Type B pancreatic cell (in vitro differentiated cells): ENCODE measurements at places on chromosomes 16 and 17. TPM values are rescaled to one million over a fixed set of nuclear protein-coding genes. Genes with fewer than 3 reads are reported as not detected.

The GLTPD2 gene
- total RNA-seq: 4.7 and 9.8 TPM in 2 replicates

DNA sequence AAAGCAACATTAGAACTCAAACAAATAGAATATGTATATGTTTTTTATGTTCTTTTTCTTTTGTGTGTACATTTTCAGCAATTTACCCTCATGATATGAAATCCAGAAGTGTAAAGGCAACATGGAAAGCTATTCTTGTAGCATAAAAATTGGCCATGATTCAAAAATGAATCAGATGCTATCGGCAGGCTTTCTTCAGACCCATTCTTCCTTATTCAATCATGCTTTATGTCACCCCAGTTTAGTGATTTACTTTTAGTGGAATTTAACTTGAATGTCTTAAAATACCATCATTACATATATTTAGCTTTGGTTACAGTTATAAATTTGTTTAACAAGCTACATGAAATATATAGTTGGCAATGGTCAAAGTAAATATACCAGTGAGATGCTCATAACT is 21.4 kb upstream of the SMIM36 start:
- DNase-seq: no peak

The SHCBP1 gene
- total RNA-seq: 5.4 and 12.7 TPM in 2 replicates

- no peak for DNase-seq
Measured at GRCh38 chr16:4613636-4614570, 785 bp downstream of the UBALD1 start.

The TNFSF13 gene
- total RNA-seq: 2.4 and 3.5 TPM in 2 replicates

The PTRH2 gene
- 23.1 and 25.9 TPM in 2 replicates for total RNA-seq

DNA sequence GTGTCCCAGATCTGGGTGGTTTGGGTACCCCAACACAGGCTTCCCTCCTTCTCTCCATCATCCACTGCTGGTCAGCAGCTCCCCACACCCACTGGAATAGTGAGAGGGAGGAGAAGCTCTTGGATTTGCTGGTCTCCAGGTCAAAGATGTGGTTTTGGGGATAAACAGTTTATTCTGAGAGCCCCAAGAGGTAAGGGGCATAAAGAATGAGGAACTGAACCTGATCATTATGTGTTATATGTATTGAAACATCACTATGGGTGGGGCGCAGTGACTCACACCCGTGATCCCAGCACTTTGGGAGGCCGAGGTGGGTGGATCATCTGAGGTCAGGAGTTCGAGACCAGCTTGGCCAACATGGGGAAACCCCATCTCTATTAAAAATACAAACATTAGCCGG is 3.9 kb downstream of the DPEP2 start:
- DNase-seq: no peak

The EIF5A gene
- 454 and 510 TPM in 2 replicates for total RNA-seq

DNA sequence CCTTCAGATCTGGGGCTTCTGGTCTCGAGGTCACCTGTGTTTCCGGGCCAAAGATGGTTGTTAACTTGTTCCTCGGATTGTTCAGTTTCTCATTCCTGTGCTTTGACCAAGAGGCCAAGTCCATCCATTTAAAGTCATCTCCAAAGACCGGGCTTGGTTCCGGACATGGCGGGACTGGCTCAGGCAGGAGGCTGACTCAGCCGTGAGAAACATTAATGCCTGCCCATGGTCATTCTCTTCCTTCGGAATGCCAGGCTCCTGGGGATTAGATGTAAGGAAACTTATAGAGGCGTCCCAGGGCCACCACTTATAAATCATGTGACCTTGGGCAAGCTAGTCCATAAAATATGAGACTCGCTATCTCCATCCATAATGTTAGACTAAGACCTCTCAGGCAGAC is 13.6 kb upstream of the NKD1 start:
- peak; percentile 44 for DNase-seq

DNA sequence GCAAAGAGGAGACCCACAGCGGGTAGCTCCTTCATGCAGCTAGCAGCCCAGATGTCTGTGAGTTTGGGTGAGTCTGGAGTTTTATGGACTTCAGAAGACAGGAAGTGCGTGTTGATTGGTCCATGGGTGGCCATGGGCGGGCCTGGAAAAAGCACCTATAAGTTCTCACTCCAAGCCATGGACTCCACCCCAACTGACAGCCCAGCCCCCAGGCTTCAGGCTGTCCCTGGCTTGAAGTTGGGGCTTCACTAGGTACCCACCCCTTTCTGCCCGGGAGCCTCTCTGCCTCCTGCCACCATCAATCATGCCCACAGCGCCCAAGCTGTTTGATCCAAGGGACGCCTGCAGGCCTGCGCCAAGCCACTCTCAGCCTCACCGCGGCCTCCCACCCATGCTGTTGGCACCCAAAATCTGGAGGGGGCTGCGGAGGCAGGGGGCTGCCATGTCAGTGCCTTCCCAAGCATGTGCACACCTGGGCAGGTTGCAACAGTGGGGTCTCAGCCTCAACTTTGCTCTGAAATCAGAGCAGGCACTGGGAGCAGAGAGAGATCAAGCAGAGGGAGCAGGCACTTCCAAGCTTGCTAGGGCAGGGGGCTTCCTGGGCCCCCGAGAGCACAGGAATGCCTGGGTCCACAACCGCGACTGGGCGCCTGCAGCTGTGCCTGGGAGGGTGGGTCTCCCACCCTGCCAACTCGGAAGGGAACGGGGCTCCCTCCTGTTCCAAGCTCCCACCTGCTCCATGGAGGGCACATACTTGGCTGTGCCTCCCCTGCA is 1503.7 kb downstream of the CDH11 start:
- DNase-seq: no peak

The CIAPIN1 gene
- total RNA-seq: 68.2 and 73.7 TPM in 2 replicates

The RCVRN gene
- total RNA-seq: 0.14 TPM in 1 of 2 replicates, not detected in the other

The CDRT4 gene
- 5.4 and 12.9 TPM in 2 replicates for total RNA-seq

DNA sequence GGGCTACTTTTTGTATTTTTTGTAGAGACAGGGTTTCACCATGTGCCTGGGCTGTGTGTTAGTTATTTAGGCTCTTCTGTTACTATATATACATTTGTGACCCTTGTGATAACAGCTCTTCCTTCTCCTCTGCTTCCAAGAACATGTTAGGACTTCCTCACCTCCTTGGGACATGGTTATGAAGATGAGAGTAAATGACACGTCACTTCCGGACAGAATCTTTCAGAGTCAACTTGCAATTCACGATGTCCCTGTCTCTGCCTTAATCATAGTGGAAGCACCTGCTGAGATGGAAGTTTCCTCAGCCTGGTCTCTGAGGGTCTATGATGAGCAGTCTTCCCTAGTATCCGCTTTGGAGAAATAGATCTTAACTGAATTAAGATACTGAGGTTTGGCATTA is 42.9 kb downstream of the CCDC42 start:
- no peak for DNase-seq

The FSCN2 gene
- 3.6 and 3.8 TPM in 2 replicates for total RNA-seq

GRCh38 chr16:49094471-49094870 is 187.2 kb downstream of the CBLN1 start:
- no peak for DNase-seq

GRCh38 chr17:70345061-70345460 is 175.7 kb downstream of the KCNJ2 start:
- no peak for DNase-seq
